Stimulated activated naive CD4-positive, alpha-beta T cell (primary cell): ENCODE measurements at places on chromosomes 12 and 14.
A peak's percentile ranks its signal among the peaks of the same experiment; 100 is the strongest.

- DNase-seq, result peak; percentile 77
Measured at GRCh38 chr12:107320033-107320928, 226.9 kb upstream of the CRY1 start.

- DNase-seq, result no peak
Measured at GRCh38 chr12:3252450-3252891, 175.3 kb downstream of the TSPAN9 start.

- no peak for DNase-seq
Measured at GRCh38 chr12:110289044-110289710, 8.1 kb downstream of the ATP2A2 start.

- DNase-seq, result no peak
Measured at GRCh38 chr12:4439736-4440135, 5.9 kb downstream of the FGF6 start.

DNA sequence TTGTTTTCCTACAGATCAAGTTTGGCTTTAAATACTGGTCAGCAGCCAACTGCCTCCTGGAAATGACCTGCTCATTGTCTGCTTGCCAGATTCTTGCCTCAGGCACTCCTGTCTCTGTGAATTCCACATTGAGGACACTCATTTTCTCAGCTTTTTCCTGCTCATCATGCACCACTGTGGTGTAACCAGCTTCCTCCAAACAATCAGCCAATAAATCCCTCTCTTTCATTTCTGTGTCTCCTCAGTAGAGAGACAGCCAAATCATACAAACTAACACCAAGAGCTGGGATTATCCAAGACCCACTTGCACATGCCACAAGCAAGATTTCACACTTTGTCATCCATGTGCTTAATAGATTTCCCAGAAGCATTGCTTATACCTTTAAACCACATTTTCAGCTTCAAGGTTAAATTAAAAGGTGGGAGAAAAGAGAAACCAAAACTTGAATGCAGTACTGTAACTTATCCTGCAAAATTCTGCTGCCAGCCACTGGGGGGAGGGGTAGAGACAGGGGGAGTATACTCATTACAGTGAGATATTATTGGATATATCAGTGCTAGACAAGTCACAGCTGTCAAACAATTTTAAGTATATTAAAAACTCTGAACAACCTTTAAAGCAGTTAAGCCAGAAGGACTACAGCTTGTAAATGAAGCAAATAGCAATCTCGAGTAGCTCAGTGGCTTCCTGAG lies 105.0 kb downstream of the PPP2R5E start:
- no peak for DNase-seq
